ENCODE measurements at places on chromosomes 2 and 18.
A peak's percentile ranks its signal among the peaks of the same experiment; 100 is the strongest.

DNA sequence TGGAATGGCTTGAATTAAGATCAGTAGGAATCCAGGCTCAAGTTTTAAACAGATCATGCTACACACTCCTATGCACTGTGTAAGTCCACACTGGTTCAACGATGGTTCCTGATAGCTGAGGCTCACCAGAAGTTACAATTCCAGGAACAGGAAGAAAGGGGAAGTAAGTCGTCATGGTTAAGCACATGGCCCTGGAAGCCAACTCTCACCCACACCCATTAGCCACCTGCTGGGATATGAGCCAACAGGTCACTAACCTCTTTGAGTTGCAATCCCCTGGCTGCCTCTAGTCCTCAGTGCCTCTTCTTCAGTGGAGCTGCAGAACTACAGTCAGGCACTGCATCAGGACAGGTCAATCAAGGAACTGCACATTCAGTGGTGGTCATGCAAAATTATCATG is 133.5 kb downstream of the TMEM182 start:
- no peak for DNase-seq

GRCh38 chr2:235518322-235519090 is 24.7 kb downstream of the AGAP1 start:
- no peak for DNase-seq

DNA sequence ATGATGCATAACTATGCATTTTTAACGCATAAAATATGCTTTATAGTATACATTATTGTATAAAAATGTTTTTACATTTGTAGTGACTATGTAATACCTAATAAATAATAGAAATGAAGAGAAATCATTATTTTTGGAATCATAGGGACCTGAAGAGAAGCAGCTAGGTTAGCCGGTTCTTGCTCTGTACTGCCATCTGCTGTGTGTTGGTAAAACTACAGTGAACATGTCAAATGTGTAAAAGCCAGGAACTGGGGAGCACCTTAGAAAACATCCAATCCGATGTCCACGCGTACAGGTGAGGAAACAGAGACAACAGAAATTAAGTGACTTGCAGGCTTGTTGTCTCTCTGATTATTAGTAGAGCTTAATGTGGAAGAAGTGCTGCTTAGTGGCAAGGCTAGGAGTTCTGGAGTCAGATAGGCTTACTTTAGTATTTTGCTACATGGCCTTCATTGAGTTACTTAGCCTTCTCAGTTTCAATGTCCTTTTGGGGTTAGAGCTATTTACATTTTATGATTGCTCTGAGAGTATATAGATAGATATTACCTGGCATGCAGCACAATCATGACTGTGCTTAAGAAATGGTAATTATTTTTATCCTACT is 386.5 kb downstream of the DLGAP1 start:
- peak; percentile 4 for DNase-seq

DNA sequence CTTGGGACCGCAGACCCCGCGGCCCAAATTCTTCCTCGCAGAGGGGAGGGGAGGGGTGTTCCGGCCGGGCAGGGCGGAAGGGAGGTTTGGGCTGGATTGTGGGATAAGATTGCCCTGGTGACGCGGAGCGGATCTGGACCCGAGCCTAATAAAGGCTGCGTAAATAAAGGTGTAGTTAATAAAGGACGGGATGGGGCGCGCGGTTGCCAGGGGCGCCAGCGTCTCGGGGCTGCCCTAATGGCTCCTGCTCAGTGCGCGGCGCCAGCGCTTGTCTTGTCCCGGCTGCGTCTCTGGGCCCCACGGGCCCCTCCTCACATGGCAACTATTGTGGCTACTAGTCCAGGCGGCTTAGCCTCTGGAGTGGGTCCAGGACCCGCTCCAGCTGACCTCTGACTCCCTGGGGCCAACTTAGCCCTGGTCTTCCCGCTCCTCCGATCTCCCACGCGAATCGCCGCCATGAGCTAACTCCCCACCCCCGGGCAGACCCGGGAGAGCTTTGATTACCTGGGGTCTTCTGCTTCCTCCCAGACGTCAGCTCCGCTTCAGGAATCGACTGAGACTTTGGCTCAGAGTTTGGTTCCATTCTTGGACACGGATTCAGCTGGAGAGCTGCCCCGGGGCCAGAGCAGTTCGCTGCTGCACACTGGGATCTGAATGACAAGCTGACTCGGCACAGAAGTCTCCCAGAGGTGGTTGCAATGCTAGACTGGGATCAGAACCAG is 36.5 kb downstream of the SLC25A52 start:
- DNase-seq = no peak

DNA sequence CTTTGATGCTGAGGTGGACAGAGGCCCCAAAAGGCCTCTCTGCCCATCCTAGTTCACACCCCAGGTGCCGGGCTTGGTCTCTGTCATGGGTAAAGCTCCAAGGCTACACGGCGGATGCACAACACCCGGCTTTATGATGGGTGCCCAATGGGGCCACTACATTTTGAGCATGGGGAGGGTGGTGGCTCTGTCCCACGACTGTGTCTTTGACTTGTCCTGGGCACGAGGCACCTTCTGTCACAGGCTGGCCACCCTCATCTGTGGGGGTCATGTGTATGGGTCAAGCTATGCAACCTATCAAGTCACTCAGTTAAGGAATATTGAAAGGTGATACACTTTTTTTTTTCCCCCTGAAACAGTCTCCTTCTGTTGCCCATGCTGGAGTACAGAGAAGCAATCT is 63.7 kb downstream of the EDAR start:
- DNase-seq = no peak

DNA sequence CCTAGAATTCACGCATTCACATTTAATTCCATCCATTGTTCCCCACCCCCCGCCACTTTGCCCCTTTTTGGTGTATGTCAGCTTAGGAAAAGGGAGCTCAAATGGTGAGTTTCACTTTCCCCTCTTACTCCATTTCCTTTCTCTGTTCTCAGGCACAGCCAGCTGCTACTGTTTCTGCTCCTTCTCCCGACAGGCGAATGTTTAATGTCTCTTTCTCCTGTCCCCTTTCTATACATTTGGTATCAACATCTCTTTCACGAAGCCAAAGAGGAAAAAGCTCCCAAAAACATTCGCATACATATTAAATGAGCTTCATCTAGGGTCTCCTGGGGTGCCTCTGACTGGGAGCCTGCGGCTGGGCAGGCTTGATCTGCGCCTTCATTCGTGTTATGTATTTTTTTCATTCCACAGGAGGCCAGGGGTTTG is 124.2 kb upstream of the SATB2 start:
- DNase-seq = no peak

GRCh38 chr2:17578466-17578928 is 38.0 kb downstream of the VSNL1 start:
- DNase-seq = no peak

DNA sequence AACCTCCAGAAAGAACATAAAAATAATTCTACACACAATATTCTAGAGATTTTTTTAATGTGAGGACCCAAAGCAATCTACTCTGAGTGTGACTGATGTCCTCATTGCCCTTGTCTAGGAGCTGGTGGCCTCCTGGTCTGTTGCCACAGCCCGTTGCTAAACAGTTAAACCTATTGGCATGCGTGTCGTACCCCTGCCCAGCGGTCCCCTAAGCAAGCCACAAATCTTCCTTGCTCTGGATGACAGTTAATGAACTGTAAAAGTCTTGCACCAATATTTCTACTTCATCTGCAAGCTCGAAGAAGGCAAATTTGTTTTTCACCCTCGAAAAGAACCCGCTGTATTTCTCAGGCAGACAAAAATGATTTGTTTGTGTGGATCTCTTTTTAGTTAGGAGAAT is 489.1 kb upstream of the MEX3C start:
- no peak for DNase-seq

DNA sequence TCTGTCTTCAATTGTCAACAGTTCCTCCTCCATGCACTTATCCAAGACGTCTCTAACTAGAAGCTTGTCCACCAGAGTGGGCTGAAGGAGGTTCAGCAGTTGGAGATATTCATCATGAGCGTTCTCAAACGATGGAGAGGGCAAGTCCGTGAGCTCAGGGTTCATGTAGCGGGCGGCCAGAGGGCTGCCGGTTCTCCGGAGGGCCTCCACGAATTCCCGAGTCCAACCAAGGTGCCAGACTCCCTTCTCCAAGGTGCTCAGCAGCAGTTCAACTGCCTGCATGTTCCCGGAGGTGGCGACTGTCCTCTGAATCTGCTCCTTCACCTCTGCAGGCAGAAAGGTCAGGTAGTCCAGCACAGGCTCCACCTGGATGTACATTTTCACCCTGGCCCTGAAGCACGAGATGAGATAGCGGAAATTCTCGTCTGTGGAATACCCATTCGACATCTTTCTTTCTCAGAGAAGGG is 590 bp downstream of the IFIH1 start:
- DNase-seq = peak; percentile 17

GRCh38 chr2:88517759-88518201 is 65.3 kb upstream of the FOXI3 start:
- DNase-seq = no peak

GRCh38 chr2:76427452-76427851 is 716.7 kb upstream of the GCFC2 start:
- no peak for DNase-seq

GRCh38 chr18:67354692-67355091 is 161.8 kb downstream of the DSEL start:
- no peak for DNase-seq

DNA sequence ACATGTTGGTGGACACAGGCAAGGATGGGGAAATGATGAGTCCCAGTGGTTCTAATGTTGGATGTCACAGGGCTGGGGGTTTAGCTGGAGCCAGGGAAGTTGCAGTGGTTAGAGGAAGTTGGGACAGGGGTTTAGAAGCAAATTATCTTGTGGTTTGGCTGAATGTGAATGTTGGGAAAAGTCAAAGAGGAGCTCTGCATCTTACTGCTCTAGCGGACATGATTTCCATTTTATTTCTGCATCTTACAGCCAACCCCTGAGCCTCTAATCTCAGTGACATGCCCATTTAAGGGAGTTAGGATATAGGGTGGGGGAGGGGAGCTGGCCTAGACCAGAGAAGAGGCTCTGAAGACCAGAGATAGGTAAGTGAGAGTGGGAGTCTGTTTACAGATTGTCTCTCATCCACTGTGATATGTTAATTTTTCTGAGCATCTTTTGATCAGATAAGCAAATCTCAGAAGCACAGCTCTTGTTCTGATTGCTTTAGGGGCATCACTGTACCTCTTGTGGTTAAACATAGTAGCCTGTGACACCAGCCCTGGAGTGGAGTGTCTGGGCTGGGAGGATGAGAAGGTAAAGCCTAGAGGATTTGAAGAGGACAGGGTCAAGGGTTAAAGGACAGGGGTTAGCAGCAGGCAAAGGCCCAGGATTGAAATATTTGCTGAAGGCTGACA is 43.6 kb downstream of the SETBP1 start:
- no peak for DNase-seq

- DNase-seq = no peak
These were observed 152.0 kb downstream of the GALNT14 start for GRCh38 chr2:30986231-30986580.
